Spinal cord (tissue), 10 donors: ENCODE measurements at places on chromosomes 7 and 10. TPM values are rescaled to one million over a fixed set of nuclear protein-coding genes. Genes with fewer than 3 reads are reported as not detected.

The SFRP4 gene
- 24.4 TPM for polyA plus RNA-seq

The SPDYE5 gene
- polyA plus RNA-seq, result 2.0 TPM

- DNase-seq, result no peak
Measured at GRCh38 chr7:50268223-50268622, 36.3 kb upstream of the IKZF1 start.

GRCh38 chr10:107826171-107826570, 661.7 kb upstream of the SORCS1 start:
- no peak for DNase-seq

DNA sequence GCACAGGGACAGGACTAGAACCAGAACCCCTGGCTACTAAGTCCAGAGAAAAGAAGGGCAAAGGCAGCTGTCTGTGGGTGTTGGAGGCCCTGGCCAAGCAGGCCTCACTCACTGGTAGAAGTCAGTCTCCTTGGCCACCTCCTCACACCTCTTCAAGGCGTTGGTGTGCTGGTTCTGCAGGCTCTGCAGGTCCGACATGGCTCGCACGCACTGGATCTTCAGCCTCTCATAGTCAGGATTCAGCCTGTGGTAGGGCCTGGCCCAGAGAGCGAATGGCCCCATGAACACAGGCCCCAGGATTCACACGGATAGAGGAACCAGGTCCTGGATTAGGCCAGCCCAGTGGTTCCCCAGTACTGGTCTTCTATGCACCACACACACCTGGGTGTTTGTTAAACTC, 72.4 kb downstream of the DLG5 start:
- no peak for DNase-seq

GRCh38 chr7:8065356-8065813, 96.8 kb downstream of the GLCCI1 start:
- DNase-seq, result no peak

- DNase-seq, result no peak
Measured at GRCh38 chr10:75845176-75845947, 413.9 kb downstream of the LRMDA start.

DNA sequence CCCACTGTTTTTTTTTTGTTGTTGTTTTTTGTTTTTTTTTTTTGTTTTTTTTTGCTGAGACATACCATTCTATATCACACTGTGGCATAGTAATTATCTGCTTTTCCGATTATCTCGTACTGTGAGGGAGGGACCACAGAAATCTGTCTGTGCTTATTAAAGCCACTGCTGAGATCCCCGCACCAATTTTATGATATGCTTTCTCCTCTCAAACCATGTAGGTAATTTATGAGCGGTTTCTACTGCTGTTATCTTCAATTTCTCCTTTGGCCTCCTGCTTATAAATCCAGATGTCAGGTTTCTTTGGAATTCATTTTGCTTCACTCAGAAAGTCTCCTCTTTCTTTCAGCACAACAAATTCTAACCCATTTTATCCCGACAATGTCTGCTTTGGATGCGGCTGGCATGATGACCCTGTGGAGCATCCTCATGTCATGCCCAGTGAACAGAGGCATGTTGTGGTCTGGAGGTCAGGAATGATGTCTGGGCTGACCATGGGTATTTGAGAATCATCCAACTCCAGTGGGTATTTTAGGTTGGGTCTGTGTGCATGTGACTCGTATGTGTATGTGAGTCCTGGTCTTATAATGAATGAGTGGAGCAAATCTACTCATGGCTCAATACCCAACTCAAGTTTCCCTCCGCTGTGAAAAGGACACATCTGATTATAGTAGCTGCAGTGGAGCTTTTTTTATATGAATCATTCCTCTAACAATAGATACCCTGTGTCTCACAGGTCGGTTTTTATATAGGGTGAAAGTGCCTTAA, 213.4 kb downstream of the GALNT17 start:
- no peak for DNase-seq

- no peak for DNase-seq
Measured at GRCh38 chr7:141397236-141398163, 153.7 kb upstream of the AGK start.

DNA sequence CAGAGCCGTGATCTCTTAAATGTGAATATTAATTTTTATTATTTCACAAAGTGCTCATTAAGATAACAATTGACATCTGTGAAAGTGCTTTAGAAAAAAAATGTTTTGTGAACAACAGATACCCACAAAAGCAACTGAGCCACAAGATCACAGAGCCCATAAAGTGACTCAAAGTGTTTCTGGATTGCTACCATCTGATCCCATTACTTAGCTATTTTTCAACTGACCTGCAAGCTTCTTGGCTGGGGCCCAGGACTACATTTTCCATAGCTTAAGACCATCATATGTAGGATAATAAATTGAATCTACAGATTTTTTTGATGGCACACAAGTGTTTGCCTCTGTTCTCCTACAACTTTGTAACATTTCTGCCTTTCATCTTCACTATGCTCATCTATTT, 674.4 kb downstream of the PHTF2 start:
- DNase-seq, result no peak
